ENCODE measurements at places on chromosomes 7 and 10. TPM values are rescaled to one million over a fixed set of nuclear protein-coding genes. Genes with fewer than 3 reads are reported as not detected.

Gene GUSB
- 16.9 TPM for total RNA-seq

- peak; percentile 48 for DNase-seq
These were observed 5.5 kb upstream of the MMD2 start for GRCh38 chr7:4964506-4964905.

Gene CYP2C18
- 5.2 TPM for total RNA-seq

Gene GHITM
- total RNA-seq: 103 TPM

DNA sequence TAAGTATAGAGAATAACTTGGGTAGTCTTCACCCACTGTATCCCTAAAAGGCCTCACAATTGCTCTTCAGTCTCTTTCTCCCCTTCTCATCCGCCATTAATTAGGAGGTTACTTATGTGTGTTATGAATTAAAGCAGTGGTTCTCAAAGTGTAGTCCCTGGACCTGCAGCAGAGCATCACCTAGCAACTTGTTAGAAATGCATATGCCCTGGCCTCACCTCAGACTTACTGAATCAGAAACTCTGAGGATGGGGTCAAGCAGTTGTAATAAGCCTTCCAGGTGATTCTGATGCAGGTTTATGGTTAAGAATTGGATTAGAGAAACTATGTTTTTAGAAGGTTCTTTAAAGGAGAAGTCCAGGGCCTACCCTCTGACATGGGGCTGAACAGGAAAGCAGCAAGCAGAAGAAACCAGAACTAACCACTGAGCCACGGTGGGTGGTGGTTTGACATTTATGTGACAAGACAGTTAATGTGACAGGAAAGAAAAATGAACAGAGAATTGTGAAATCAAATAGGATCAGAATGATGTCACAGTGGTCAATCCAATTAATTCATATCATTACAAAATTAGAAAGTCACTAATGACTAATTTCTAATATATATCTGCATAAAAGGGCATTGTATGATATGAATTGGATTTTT, 37.6 kb downstream of the ENTPD1 start:
- peak; percentile 42 for DNase-seq
